ENCODE measurements at places on chromosomes 12 and 14. TPM values are rescaled to one million over a fixed set of nuclear protein-coding genes. Genes with fewer than 3 reads are reported as not detected.

The ALG10B gene
- total RNA-seq: 6.0 TPM

The FAM90A1 gene
- not detected for total RNA-seq

The C12orf54 gene
- not detected for total RNA-seq

The TAS2R14 gene
- 4.1 TPM for total RNA-seq

The KCNA5 gene
- total RNA-seq: not detected

The IL31 gene
- total RNA-seq: not detected

The AMDHD1 gene
- 0.33 TPM for total RNA-seq

The PLCZ1 gene
- not detected for total RNA-seq

The ASCL1 gene
- not detected for total RNA-seq

The GLS2 gene
- 0.73 TPM for total RNA-seq

The KCTD10 gene
- total RNA-seq: 62.3 TPM

The ESR2 gene
- total RNA-seq: 0.29 TPM

The OLR1 gene
- not detected for total RNA-seq

The OR6C2 gene
- total RNA-seq: not detected

The DPPA3 gene
- not detected for total RNA-seq

The AMN gene
- 0.15 TPM for total RNA-seq

The ATP6V1D gene
- total RNA-seq: 86.3 TPM

The PTPRQ gene
- 1.2 TPM for total RNA-seq

The RDH16 gene
- 0.15 TPM for total RNA-seq

The TAS2R50 gene
- 6.8 TPM for total RNA-seq

The GPR84 gene
- not detected for total RNA-seq

The FBRSL1 gene
- 3.6 TPM for total RNA-seq

The KRT74 gene
- total RNA-seq: not detected

The PTPRO gene
- 1.2 TPM for total RNA-seq

The MYH6 gene
- not detected for total RNA-seq

The PCED1B gene
- not detected for total RNA-seq

The RNF34 gene
- 50.2 TPM for total RNA-seq

The PLEKHG7 gene
- not detected for total RNA-seq

The CYP46A1 gene
- 0.29 TPM for total RNA-seq

The IFI27L2 gene
- total RNA-seq: 126 TPM

The BIN2 gene
- not detected for total RNA-seq

The NGB gene
- not detected for total RNA-seq

The FOXA1 gene
- 0.15 TPM for total RNA-seq

The ITGA7 gene
- total RNA-seq: 68.8 TPM

The TBC1D30 gene
- 0.29 TPM for total RNA-seq

The PLA2G1B gene
- not detected for total RNA-seq

The TSFM gene
- 20.5 TPM for total RNA-seq

The MYF6 gene
- not detected for total RNA-seq

The TSPAN11 gene
- 1.0 TPM for total RNA-seq

The CAPS2 gene
- total RNA-seq: 10.4 TPM

The TROAP gene
- total RNA-seq: 11.9 TPM

The SDR9C7 gene
- total RNA-seq: 0.15 TPM

The HSPB8 gene
- total RNA-seq: 26.8 TPM

The FERMT2 gene
- total RNA-seq: 94.3 TPM

The SERPINA5 gene
- not detected for total RNA-seq

The COL2A1 gene
- under 0.01 TPM for total RNA-seq

The CCDC184 gene
- 0.33 TPM for total RNA-seq

The SAMD15 gene
- total RNA-seq: 3.3 TPM

The LRCOL1 gene
- total RNA-seq: not detected

The BMAL2 gene
- 71.3 TPM for total RNA-seq

The GZMB gene
- total RNA-seq: not detected

The CNOT2 gene
- total RNA-seq: 166 TPM

The BEGAIN gene
- not detected for total RNA-seq

The FAM186B gene
- total RNA-seq: 0.99 TPM

The EXOC5 gene
- 77.7 TPM for total RNA-seq

The PDZRN4 gene
- total RNA-seq: not detected

The CFAP251 gene
- 4.8 TPM for total RNA-seq

Data from smooth muscle cell of trachea (primary cell).